CD4-positive, alpha-beta T cell treated with Interferon alpha-2 for 1 hour (primary cell): ENCODE measurements at places on chromosomes 1 and 21.

DNA sequence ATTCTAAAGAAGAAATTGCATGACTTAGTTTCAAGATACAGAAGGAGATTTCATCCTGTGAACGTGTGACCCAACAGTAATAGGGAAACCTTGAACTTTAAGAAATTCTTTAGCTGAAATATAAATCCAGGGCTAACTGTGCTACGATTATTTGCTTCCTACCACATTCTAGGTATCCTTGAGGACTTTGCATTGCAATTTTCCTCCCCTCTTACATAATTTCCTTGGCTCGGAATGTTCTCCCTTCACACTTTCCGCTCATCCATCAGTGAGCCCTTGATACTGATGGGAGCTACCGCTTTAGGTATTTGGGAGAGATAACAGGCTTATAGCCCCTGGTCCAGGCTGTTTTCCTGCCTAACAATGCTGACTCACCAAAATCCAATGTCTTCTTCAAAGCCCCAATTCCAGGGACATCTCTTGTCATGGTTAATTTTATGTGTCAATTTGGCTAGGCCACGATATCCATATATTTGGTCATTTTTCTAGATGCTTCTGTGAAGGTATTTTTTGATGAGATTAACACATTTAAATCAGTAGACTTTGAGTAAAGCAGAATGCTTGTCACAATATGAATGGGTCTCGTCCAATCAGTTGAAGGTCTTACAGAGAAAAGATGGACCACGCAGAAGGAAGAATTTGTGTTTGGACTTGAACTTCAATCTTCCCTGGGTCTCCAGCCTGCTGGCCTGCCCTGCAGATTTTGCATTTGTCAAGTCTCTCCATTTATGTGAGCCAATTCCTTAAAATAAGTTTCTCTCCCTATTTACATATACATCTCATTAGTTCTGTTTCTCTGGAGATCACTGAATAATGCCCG lies 121.2 kb downstream of the PTPN14 start:
- DNase-seq: no peak

DNA sequence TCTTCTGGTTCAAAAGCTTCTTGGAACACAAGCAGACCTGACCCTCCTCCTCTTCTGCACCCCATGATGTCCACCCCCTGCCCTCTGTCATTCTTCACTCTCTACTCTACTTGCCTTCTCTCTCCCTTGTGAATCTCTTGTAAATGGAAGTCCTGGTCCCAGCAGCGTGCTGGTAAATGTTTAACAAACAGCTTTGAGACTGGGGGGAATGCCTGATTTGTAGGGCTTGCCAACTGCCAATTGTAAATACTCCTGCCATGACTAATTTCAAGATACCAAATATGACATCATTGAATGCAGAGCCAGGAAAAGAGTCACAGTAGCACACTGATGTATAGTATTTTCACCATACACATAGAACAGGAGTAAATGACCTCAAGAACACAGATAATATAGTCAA lies 40.9 kb upstream of the LRRN2 start:
- no peak for DNase-seq

DNA sequence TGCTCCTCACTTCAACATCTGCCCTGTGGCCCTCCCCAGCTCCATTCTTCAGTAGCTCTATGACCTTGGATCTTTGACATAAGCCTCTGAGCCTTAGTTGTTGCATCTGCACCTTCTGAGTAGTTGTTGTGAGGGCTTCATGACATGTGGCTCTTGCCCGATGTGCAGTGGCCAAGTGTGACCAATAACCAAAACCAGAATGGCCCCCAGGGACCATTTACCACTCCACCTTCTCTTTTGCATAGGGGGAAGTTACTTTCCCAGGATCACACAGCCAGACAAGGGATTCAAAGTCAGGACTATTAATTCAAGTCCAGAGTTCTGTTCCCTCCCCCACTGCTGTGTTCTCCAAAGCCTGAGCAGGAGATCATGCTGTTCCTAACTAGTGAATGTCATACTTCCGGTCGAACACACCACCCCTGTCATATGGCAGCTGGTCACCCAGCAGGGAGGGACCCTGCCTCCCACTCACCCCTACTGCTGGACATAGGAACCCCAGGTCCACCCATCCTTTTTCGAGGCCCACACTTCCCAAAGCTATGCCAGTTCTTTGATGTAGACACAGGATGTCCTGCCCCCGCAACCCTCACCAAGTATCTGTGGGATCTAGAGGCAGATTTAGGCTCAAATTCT lies 4.0 kb downstream of the FGR start:
- DNase-seq: no peak

DNA sequence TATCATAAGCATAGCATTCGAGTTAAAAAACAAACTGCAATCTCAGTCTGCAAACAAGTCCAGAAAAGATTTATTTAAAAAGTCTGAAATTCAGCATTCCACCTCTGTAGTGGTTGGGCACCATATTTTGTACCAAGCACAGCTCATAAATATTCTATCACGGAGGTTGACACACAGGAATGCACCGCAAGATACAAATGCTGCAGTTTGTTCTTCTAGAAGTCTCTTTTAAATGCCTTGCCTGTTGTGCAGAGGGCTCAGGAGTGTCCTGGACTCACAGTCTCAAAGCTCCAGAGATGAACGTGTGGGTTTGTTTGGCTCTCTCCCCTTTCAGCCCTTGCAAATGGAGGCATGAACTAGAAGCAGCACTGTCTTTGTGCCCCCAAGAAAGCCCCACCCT lies 212.4 kb upstream of the USP24 start:
- no peak for DNase-seq

DNA sequence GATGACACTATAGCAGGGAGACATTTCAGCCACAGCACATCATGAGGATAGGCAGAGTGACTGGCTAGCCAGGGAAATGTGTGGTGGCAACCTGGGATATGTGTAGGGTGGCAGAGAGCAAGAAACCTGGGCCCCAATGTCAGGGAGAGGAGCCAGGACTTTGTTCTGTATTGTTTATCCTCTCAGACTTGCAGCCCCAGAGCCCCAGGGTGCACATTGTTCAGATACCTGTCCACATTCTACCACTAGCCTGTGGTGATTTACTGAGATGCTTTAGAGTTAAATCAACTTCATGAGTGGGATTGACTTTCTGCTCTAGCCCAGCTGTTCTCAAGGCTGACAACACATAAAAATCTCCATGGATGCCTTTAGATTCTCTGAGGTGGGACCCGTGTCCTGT lies 61.5 kb downstream of the MAB21L3 start:
- DNase-seq: no peak

DNA sequence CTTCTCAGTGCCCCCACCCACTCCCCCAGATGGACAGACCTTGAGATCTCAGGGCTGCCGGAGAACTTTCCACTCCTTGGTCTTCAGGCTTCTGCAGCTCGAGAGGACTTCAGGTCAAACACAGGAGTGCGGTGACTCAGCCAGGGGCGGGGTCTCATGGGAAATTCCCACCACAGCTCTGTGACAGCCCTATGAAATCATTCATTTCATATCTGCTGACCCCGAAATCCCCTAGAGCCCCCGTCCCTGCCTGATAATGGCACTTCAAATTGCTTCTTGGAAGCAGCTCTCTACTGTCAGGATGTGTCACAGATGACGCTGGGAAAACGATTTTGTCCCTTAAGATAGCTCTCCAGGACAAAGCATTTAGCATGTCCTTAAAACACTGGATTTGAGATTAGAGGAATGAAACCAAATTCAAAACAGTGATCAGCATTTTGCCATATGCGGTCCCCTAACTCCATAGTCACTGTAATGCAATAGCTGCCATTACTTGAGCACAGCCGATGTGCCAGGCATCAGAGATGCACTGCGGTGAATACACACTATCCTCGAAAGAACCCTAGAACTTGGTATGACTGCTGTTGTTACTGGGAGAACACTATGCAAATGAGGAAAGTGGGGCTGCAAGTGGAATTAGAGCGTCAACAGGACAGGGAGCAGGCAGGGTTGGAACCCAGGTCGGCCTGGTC lies at the start of gene TNFRSF9:
Gene TNFRSF9 (minus strand): TSS at position 95 of the 692 bp plus-strand sequence. CDS start 845 bp downstream, outside the sequence.
- peak; percentile 65 for DNase-seq

GRCh38 chr1:1858382-1859086 lies 32.4 kb downstream of the GNB1 start:
- peak; percentile 24 for DNase-seq

- no peak for DNase-seq
Observed at GRCh38 chr1:90400131-90400530, 317.0 kb downstream of the BARHL2 start.

DNA sequence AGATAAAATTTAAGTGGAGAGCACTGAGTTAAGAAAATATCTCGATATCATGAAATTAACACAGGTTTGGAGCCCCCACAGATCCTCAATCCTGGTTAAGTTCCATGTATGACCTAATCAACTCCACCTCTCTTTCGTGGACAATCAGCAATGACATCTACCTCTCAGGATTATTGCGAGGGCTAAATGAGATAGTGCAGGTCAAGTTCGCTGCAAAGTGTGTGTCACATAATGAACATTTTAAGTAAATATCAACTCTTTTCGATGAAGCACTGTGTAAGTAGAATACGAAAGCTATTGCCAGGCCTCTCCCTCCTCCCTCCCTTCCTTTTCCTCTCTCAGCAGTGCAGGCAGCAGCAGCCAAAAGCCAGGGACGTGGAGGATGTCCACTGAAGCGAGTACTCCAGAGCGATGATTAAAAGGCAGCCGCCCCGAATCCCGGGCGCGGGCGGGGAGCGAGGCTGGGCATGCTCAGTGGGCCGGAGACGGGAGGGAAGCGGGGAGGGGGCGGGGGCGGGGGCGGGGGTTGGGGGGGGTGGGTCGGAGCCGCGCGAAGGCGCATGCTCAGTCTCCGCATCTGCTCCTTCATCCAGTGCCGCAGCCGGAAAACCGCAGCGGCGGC lies at the start of gene CAMSAP2:
Gene CAMSAP2 (plus strand): TSS at position 567 of the 622 bp plus-strand sequence. CDS start 935 bp downstream, outside the sequence.
- DNase-seq: peak; percentile 52

GRCh38 chr1:3685906-3686305 lies 33.6 kb downstream of the TP73 start:
- DNase-seq: no peak

GRCh38 chr1:225848030-225848955 lies 33.9 kb downstream of the TMEM63A start:
- peak; percentile 41 for DNase-seq

GRCh38 chr1:77594366-77595112 lies 87.9 kb downstream of the ZZZ3 start:
- DNase-seq: no peak

- DNase-seq: no peak
Observed at GRCh38 chr21:34967509-34968289, 81.4 kb downstream of the RUNX1 start.

- no peak for DNase-seq
Observed at GRCh38 chr1:227759341-227760300, 24.4 kb downstream of the SNAP47 start.

DNA sequence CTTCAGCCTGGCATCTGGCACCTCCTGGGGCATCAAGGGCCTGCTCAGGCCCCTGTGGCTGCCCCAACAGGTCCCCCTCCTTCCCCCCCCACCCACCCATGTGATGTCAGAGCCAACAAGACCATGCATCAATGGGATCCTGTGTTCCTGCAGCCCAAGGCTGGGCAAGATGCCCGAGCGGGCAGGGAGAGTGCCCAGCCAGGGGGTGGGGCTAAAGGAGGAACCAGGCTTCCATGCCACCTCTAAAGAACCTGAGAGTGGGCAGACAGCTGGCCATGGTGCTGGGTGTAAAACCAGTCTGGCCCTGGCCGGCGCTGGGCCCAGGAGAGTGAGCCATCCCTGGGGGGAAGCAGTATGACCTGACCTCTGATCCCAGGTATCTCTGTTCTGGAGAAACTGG lies 7.6 kb downstream of the COL16A1 start:
- no peak for DNase-seq

DNA sequence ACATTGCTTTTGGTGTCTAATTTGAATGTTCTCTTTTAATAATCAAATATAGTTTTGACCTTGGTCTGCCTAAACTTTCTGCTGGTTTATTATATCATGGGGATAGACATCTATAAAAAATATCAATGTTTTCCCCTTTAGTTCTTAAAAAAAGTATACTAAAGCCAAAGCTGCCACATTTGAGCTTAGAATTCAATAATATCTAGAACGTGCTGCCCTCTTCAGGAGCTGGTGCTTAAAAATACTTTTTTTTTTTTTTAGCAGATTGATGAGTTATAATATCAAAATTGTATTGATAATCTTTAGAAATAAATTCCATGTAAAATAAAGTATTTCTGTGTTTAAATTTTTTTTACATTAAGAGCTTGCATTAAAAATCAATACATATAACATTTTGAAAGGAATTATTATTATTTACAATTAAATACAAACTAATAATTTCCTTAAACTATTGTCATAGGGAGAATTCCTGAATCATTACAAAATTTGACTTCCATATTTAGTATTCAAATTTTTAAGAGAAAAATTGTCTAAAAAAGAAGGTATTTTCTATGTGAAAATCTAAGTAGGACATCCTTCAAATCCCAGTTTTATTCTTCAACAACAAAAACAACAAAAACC lies 40.1 kb upstream of the ADGRL2 start:
- DNase-seq: no peak

DNA sequence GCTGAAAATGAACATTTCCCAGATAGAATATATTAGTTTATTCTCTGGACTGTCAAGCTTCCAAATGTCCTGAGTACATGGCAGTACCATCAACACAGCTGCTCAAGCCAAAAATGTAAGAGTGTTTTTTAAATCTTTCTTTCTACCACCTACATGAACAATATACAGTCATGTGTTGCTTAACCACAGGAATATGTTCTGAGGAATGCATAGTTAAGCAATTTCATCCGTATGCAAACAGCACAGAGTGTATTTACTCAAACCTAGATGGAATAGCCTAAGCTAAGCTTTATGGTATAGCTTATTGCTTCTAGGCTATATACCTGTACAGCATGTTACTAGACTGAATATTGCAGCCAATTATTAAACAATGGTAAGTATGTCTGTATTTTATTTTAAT lies 561.9 kb upstream of the ADGRL4 start:
- DNase-seq: no peak

- peak; percentile 87 for DNase-seq
Observed at GRCh38 chr1:15834406-15835204, 12.9 kb upstream of the SPEN start.

- no peak for DNase-seq
Observed at GRCh38 chr1:9510130-9510529, 29.1 kb upstream of the SLC25A33 start.

GRCh38 chr21:31443736-31444521 lies 99.9 kb upstream of the TIAM1 start:
- DNase-seq: no peak

GRCh38 chr1:79859212-79859948 lies 852.9 kb upstream of the ADGRL4 start:
- DNase-seq: no peak

- no peak for DNase-seq
Observed at GRCh38 chr1:52569449-52570210, 16.7 kb upstream of the TUT4 start.
